ENCODE measurements at places on chromosomes 2 and 18. TPM values are rescaled to one million over a fixed set of nuclear protein-coding genes. Genes with fewer than 3 reads are reported as not detected.

Gene CASP10
- not detected for total RNA-seq

- no peak overlapping the region for H3K4me3 ChIP-seq
- H3K27ac ChIP-seq = no peak overlapping the region
- H3K4me1 ChIP-seq = peaks cover 4% of the 10 kb centered on the region
- no peaks in the 10 kb centered on the region for H3K36me3 ChIP-seq
Measured at GRCh38 chr18:46696268-46696667, 39.2 kb upstream of the LOXHD1 start.

- no peak overlapping the region for H3K27ac ChIP-seq
- H3K36me3 ChIP-seq = peaks cover 9% of the 10 kb centered on the region
- DNase-seq = no peak
- H3K4me3 ChIP-seq = no peak overlapping the region
Measured at GRCh38 chr18:78974115-78974761, 5.4 kb upstream of the SALL3 start.

DNA sequence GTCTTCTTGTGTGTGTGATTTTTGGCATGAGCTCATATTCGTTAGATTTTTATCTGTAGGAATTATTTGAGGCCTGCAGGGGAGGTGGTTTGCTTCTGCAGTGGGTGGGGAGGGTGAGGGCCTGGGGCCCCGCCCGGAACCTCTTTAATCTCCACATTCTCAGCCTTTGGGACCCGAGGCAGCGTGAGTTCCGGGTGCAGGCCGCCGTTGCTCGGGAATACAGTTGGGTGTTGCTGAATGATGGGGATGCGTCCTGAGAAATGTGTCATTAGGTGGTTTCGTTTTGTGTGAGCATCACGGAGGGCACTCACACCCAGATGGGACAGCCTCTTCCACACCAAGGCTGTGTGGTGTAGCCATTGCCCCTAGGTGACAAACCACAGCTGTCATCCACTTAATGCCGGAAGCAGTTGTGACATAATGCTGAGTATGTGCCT lies 13.7 kb upstream of the GAL3ST2 start:
- no peak overlapping the region for H3K27ac ChIP-seq
- no peak for DNase-seq
- H3K4me1 ChIP-seq = peaks cover 15% of the 10 kb centered on the region
- no peak overlapping the region for H3K4me3 ChIP-seq

Gene YWHAQ
- total RNA-seq = 503 TPM

- peaks cover 11% of the 10 kb centered on the region for H3K36me3 ChIP-seq
- H3K4me3 ChIP-seq = no peak overlapping the region
- H3K27me3 ChIP-seq = no peaks in the 10 kb centered on the region
- H3K27ac ChIP-seq = no peak overlapping the region
- no peak for DNase-seq
- peaks cover 6% of the 10 kb centered on the region for H3K4me1 ChIP-seq
Measured at GRCh38 chr2:241334813-241335212, 19.1 kb downstream of the SEPTIN2 start.

DNA sequence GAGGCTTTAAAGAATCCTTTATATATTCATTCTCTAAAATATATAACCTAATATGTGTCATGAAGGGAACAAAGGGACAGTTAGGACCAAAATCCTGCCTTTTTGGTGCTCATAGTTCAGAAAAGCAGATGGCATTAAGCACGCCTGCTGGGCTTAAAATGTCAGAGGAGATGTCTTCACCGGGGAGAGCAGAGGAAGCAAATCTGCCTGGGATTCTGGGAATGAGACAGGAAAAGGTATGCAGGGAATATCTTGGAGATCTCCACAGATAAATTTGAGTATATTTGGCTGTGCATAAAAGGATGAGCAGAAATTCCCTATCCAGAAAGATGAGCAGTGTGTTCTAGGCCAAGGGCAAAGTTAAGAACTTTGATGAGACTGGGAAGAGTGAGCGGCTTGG lies 45.5 kb downstream of the FSHR start:
- H3K4me1 ChIP-seq = peaks cover 20% of the 10 kb centered on the region
- H3K27me3 ChIP-seq = peaks cover 4% of the 10 kb centered on the region
- no peaks in the 10 kb centered on the region for H3K36me3 ChIP-seq
- no peak overlapping the region for H3K27ac ChIP-seq
- no peak for DNase-seq

DNA sequence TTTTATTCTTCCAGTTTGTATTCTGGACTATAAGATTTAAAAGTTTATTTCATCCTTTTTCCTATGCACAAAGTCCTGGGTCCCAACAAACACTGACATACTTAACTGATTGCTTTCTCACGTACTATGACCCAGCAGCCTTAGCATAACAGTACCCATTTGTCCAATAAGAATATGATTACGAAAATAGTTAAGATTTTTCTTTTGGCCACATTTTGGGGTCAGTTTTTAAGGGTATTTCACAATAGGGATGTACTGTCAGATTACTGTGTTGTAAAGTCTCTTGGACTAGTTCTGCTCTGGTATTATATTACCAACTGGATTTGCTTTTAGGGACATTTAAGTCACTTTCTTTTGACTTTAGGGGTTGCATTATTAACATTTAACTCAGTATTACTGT lies 46.1 kb downstream of the TTC39C start:
- no peak for DNase-seq
- H3K27ac ChIP-seq = no peak overlapping the region
- peaks cover 6% of the 10 kb centered on the region for H3K4me1 ChIP-seq
- H3K27me3 ChIP-seq = no peaks in the 10 kb centered on the region
- no peak overlapping the region for H3K4me3 ChIP-seq
- peaks cover 10% of the 10 kb centered on the region for H3K36me3 ChIP-seq

DNA sequence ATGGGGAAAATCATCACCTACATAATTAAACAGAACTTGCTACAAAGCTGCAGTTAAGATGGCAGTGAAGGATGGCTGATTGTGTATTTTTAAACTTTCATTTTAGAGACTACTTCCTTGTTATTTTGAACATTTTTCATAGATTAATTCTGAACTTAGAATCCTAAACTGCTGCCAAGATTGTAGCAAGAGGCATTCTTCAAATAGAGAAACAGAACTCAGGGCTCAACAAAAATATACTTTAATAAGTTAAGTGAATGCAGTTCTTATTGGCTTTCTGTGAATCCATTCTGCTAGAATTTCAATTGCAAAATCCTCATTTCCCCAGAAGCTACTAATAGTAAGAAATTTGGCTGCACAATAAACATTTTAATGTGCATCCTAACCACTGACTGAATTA lies 160.3 kb downstream of the L3MBTL4 start:
- no peak overlapping the region for H3K27ac ChIP-seq
- no peak for DNase-seq
- peak overlapping the region; percentile 18 for H3K4me3 ChIP-seq
- H3K4me1 ChIP-seq = peaks cover 28% of the 10 kb centered on the region
- peaks cover 13% of the 10 kb centered on the region for H3K36me3 ChIP-seq

GRCh38 chr2:231351648-231352047 lies 43.9 kb upstream of the B3GNT7 start:
- DNase-seq = no peak
- no peak overlapping the region for H3K27ac ChIP-seq
- H3K36me3 ChIP-seq = peaks cover 10% of the 10 kb centered on the region
- H3K4me1 ChIP-seq = peaks cover 32% of the 10 kb centered on the region

- H3K27me3 ChIP-seq = no peaks in the 10 kb centered on the region
- H3K27ac ChIP-seq = peak within 1 kb of the TSS; percentile 97
- peak within 1 kb of the TSS; percentile 93 for H3K4me3 ChIP-seq
- peak; percentile 76 for DNase-seq
- H3K4me1 ChIP-seq = peaks cover 39% of the 10 kb centered on the region
- peaks cover 13% of the 10 kb centered on the region for H3K36me3 ChIP-seq
Measured at GRCh38 chr2:156435718-156436496, at the start of gene GPD2. Gene GPD2, plus strand, starts transcription at chr2:156436379. Its CDS starts 39,727 bp downstream, at chr2:156476106.

DNA sequence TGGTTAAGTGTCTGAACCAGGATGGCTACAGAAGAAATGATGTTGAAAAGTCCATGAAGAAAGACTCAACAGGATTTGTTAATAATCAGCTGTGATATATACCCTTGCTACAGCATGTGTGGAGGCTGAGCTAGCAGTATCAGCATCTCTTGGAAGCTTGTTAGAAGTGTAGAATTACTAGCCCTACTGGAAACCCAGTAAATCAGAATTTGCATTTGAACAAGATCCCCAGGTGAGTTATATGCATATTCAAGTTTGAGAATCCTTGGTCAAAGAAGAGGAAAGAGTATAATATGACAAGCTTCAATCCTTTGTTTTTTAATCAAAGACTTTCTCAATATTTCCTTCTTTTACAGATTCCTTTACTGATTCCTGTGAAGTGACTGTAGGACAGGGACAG lies 109.0 kb upstream of the KCNJ3 start:
- H3K27me3 ChIP-seq = no peaks in the 10 kb centered on the region
- DNase-seq = no peak
- H3K4me1 ChIP-seq = no peaks in the 10 kb centered on the region

- H3K27me3 ChIP-seq = no peaks in the 10 kb centered on the region
- no peak overlapping the region for H3K4me3 ChIP-seq
- no peaks in the 10 kb centered on the region for H3K36me3 ChIP-seq
- peaks cover 11% of the 10 kb centered on the region for H3K4me1 ChIP-seq
Measured at GRCh38 chr2:234309431-234309830, 187.4 kb downstream of the ARL4C start.

Gene MYO1B
- 107 TPM for total RNA-seq

Gene CCDC93
- total RNA-seq = 46.6 TPM

DNA sequence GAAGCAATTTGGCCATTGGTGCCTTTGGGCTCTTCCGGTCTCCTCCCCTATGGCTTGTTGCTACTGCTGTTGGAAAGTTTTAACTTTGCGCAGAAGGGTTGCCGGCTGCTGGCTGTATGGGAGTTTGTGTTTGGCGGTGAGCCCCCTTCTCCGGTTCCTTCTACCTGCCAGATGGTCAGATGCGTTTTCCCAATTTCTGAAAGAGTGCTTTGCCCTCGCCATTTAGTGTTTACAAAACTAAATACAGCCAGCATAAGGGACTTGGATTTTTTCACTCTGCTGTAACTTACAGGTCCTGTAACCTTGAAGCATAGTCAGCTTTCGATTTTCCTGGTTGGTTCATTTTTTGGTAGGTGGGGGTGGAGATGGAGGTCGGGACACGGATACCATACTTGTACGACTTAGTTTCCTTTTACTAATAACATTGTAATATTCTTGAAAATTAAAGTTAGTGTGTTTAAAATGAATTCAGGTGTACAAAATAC lies 604 bp downstream of the COQ10B start:
- H3K4me3 ChIP-seq = peak overlapping the region; percentile 99
- no peaks in the 10 kb centered on the region for H3K27me3 ChIP-seq
- no peak for DNase-seq

DNA sequence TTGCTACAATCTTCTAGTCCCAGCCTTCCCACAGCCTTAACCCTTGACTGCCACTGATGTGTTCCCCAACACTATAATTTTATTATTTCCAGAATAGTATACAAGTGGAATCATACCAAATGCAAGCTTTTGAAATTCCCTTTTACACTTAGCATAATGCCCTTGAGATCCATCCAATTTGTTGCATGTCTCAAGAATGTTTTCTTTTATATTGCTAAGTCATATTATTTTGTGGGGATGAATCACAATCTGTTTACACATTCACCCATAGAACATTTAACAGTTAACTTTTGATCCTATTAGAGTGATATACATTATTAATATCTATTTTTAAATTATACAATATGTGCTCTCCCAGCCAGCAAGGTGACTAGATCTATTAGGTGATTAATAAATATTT lies 74.3 kb upstream of the KYNU start:
- H3K36me3 ChIP-seq = no peaks in the 10 kb centered on the region
- H3K4me1 ChIP-seq = no peaks in the 10 kb centered on the region
- H3K4me3 ChIP-seq = no peak overlapping the region

Gene NEB
- total RNA-seq = 0.77 TPM

Gene AGXT
- total RNA-seq = not detected

Gene CYP26B1
- 16.4 TPM for total RNA-seq

DNA sequence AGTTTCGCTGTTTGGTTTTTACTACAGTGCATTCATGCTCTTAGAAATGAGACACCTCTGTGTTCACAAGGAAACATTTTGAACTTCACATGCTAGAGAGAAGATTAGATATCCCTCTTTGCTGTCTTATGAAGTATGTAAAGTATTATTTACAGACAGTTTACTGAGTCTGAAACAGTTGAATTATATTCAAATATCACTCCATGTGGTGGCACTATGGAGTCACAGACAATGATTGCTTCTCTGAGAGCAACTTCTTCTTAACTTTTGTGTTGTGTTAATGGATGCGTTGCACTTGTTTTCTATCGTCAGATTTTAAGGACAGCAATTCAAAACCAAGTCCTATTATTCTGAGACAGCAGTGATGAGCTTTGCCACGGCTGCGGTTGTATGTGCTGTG lies 823.6 kb downstream of the GALR1 start:
- no peaks in the 10 kb centered on the region for H3K36me3 ChIP-seq
- no peak for DNase-seq
- H3K27ac ChIP-seq = no peak overlapping the region
- peaks cover 42% of the 10 kb centered on the region for H3K4me1 ChIP-seq

DNA sequence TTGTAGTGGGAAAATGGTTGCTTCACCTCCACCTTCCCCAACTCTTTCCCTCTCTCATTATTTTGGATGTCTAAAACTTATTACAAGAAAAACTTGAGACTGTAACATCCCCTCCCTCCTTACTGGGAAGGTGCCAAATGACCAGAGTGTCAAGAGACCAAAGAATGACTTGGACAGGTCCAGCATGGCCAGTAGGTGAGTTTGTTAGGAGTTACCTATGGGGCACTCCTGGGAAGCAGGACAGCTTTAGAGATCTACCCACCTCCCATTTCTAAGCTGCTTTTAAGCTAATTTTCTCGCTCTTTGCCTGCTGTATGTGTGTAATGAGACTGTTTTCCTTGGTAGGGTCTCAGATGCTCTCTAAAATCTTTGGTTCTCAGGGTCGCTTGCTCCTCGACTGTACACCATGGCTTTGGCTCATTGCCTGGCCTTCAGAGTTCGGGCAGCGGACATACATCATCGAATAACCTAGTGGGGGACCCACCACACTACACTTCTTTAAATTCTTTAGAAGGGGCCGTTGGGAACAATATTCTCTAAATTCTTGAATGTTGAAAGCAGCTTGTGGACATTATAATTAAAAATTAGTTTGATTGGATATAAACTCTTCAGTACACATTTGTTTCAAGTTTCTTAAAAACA lies 45.2 kb downstream of the SLC30A6 start:
- no peak overlapping the region for H3K27ac ChIP-seq
- DNase-seq = no peak
- H3K4me1 ChIP-seq = no peaks in the 10 kb centered on the region
- no peaks in the 10 kb centered on the region for H3K27me3 ChIP-seq
- peaks cover 4% of the 10 kb centered on the region for H3K36me3 ChIP-seq

- no peak for DNase-seq
- H3K4me1 ChIP-seq = peaks cover 22% of the 10 kb centered on the region
- peaks cover 25% of the 10 kb centered on the region for H3K36me3 ChIP-seq
- H3K27ac ChIP-seq = no peak overlapping the region
- no peaks in the 10 kb centered on the region for H3K27me3 ChIP-seq
Measured at GRCh38 chr2:108450863-108451262, 1.9 kb downstream of the GCC2 start.

- no peak overlapping the region for H3K4me3 ChIP-seq
- H3K36me3 ChIP-seq = no peaks in the 10 kb centered on the region
- no peak overlapping the region for H3K27ac ChIP-seq
- peak; percentile 12 for DNase-seq
Measured at GRCh38 chr18:30970196-30970816, 72.2 kb downstream of the DSC3 start.
